ENCODE measurements at places on chromosomes 3 and 15. TPM values are rescaled to one million over a fixed set of nuclear protein-coding genes. Genes with fewer than 3 reads are reported as not detected.

DNA sequence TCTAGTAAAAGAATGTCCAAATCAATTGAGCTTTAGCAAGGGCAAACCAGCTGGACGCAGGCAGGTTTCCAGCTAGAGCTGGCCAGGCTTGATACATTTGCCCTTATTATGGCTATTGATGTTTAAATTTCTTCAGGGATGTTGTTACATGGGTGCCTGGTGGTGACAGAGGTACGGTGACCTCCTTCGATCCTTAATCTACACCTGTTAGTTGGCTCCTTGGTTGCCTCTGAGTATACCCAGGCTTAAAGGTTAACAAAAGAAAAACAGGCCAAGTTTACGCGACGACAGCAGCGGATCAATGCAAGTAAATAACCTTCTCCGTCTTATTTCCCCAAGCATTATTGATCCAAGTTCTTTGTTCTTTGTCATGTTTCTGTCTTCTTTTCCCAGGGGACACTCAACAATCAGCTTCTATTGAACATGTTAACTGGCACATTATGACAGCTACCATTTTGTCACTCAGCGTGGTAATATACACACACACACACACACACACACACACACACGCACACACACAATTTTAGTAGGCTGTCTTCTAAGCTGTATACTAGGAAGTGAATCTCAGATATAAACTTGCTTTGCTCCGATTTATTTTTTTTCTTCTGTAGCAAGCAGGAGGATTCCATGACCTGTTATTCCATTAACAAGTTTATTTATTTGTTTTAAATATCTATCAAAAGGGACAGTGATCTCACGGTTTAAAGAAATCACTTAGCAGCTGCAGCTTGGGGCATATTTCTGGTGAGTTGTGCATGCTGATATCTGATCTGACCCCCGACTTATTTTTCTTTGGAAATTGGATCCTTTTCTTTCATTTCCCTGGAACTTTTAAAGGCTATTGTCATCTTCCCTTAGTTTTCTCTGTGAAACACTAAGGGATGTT is 844.7 kb downstream of the MCTP2 start:
- DNase-seq = no peak

- DNase-seq = no peak
Observed at GRCh38 chr3:141901914-141902313, 25.5 kb downstream of the ATP1B3 start.

GRCh38 chr3:102038477-102039142 is 189.3 kb downstream of the NFKBIZ start:
- no peak for DNase-seq

DNA sequence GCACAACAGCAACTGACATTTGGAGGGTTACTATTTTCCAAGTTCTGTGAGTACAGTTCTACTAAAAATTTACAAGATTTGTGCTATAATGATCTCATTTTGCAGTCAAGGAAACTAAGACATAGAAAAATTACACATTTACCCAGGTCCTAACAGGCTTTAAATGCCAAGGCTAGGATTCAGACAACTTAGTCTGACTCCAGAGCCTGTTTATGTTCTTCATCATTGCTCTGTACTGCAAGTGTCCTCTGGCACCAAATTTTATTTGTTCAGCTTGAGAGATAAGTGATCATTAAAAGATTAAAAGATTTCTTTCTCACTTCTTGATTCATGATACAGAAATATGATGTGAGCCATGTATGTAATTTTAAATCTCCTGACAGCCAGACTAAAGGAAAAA is 290.8 kb downstream of the UBE2E2 start:
- no peak for DNase-seq

Gene ACSBG1
- total RNA-seq = not detected
